Effector memory CD8-positive, alpha-beta T cell (primary cell): ENCODE measurements at places on chromosomes 6 and 20.

GRCh38 chr6:68652117-68652536, 17.0 kb downstream of the ADGRB3 start:
- H3K27ac ChIP-seq = no peak overlapping the region
- H3K4me3 ChIP-seq = no peak overlapping the region
- no peaks in the 10 kb centered on the region for H3K27me3 ChIP-seq

GRCh38 chr6:11206576-11206975, 25.9 kb downstream of the NEDD9 start:
- peaks cover 35% of the 10 kb centered on the region for H3K4me1 ChIP-seq
- no peaks in the 10 kb centered on the region for H3K27me3 ChIP-seq
- peak overlapping the region; percentile 74 for H3K27ac ChIP-seq
- no peak overlapping the region for H3K4me3 ChIP-seq
- H3K36me3 ChIP-seq = peaks cover 36% of the 10 kb centered on the region
- DNase-seq = no peak

- no peak overlapping the region for H3K4me3 ChIP-seq
- H3K27ac ChIP-seq = no peak overlapping the region
- H3K36me3 ChIP-seq = no peaks in the 10 kb centered on the region
- no peaks in the 10 kb centered on the region for H3K4me1 ChIP-seq
- peaks cover 41% of the 10 kb centered on the region for H3K27me3 ChIP-seq
Observed at GRCh38 chr20:1526896-1527295, 30.6 kb downstream of the SIRPD start.

- peak overlapping the region; percentile 51 for H3K4me3 ChIP-seq
- peak; percentile 80 for DNase-seq
- peak overlapping the region; percentile 79 for H3K27ac ChIP-seq
- H3K4me1 ChIP-seq = peaks cover 23% of the 10 kb centered on the region
- H3K27me3 ChIP-seq = no peaks in the 10 kb centered on the region
- H3K36me3 ChIP-seq = peaks cover 2% of the 10 kb centered on the region
Observed at GRCh38 chr20:5056801-5057599, 55.7 kb upstream of the SLC23A2 start.

- DNase-seq = no peak
- peaks cover 21% of the 10 kb centered on the region for H3K27me3 ChIP-seq
- H3K27ac ChIP-seq = no peak overlapping the region
- no peaks in the 10 kb centered on the region for H3K4me1 ChIP-seq
Observed at GRCh38 chr6:40887079-40887791, 151.8 kb downstream of the UNC5CL start.
